ENCODE measurements at places on chromosomes 3 and 15. TPM values are rescaled to one million over a fixed set of nuclear protein-coding genes. Genes with fewer than 3 reads are reported as not detected.

The MNS1 gene
- 0.79 TPM for total RNA-seq

The SLC24A5 gene
- not detected for total RNA-seq

The GUCA1C gene
- total RNA-seq, result not detected

The SLC22A14 gene
- total RNA-seq, result not detected

The SCG3 gene
- not detected for total RNA-seq

The ZBTB20 gene
- total RNA-seq, result 11.0 TPM

The ACVR2B gene
- total RNA-seq, result 6.0 TPM

DNA sequence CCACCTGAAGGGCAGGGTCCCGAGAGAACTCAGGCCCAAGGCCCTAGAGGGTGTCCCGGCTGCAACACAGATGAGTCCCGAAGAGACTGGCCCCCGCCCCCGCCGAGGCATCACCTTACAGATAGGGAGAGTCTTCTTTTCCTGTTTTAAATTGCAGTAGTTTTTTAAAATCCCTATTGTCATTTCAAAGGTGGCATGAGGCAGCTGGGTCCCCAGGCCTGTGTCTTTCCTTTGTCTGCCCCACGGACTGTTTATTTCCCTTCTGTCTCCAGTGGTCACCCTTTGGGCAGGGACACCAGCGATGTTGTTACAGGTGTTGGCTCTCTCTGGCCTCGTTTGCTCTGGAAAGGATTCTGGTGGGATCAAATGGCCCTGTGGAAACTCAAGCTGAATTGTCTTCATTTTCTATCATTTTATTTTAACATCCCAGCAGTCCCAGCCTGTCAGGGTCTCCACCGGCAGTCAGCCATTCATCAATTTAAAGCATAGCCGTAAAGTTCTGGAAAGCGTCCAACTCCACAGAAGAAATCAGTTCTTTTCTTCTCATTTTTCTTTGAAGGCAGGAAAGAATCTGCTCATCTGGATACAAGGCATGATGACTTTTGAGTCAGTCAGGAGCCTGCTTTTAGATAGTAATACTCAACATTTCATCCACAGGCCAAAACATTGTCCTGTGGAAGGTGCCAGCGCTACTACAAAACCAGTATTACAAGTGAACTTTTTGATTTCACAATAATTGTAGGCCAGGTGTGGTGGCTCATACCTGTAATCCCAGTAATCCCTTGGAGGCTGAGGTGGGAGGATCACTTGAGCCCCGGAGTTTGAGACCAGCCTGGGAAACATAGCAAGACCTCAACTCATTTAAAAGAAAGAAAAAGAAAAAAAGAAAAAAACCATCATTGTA lies 96.2 kb downstream of the HES1 start:
- no peak overlapping the region for H3K4me3 ChIP-seq
- H3K27ac ChIP-seq, result no peak overlapping the region
- DNase-seq, result no peak
- no peaks in the 10 kb centered on the region for H3K36me3 ChIP-seq
- peaks cover 9% of the 10 kb centered on the region for H3K4me1 ChIP-seq
- H3K27me3 ChIP-seq, result peaks cover 18% of the 10 kb centered on the region

DNA sequence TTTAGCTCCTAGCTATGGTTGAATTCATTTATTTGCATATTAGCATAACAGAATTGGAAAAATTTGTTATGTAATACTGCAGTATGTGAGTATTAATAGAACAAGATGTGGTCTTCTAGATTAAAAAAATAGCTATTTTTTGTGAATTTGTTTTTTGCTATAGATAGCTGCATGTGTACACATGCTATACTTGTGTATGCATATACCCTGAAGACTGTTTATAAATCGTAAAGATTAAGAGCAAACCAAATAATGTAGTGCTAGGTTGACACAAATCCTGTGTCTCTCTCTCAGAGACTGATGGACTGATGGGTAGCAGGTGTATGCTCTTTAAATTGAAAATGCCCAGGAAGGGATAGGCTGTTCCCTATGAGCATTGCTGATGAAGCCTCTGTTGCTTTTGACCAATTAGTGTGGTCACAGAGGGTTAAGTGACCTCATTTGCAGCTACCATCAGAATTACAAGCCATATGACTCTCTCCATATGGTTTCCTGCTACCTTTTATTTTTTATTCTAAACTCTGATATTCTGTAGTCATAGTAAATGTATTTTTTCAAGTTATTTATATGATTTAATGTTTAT lies 9.0 kb downstream of the PLCL2 start:
- peaks cover 43% of the 10 kb centered on the region for H3K36me3 ChIP-seq
- DNase-seq, result no peak
- no peak overlapping the region for H3K27ac ChIP-seq
- H3K4me3 ChIP-seq, result no peak overlapping the region

DNA sequence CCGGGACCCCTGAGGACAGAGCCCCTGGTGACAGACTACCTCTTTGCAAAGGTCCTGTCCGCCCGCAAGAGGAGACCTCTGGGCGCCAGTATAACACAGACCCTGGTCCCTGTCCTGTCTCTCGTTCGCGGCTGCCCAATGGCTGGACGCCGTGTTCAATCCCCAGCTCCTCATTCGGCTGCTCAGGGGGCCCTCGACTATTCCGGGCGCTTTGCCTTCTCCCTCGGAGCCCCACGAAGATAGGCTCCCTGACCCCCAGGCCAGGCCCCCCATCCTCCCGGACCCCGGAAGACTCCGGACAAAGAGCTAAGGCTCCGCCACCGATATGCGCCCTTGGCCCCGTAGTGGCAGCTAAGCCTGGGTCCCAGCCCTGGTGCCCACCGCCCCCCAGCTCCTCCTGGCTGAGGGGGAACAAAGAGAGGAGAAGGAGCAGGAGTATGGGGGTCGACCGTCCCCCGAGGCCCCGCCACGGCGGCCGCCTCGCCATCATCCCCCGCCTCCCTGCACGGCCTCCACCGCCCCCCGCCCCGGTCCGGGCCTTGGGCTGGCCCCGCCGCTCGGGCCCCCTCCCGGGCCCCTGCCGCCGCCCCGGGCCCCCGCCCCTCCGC lies 437 bp downstream of the CELSR3 start:
- peaks cover 3% of the 10 kb centered on the region for H3K36me3 ChIP-seq
- H3K4me1 ChIP-seq, result peaks cover 27% of the 10 kb centered on the region
- H3K27me3 ChIP-seq, result peaks cover 10% of the 10 kb centered on the region
- no peak for DNase-seq
- H3K4me3 ChIP-seq, result peak overlapping the region; percentile 55

GRCh38 chr15:92848852-92849598 lies 51.1 kb upstream of the CHD2 start:
- H3K4me1 ChIP-seq, result peaks cover 68% of the 10 kb centered on the region
- no peak overlapping the region for H3K4me3 ChIP-seq
- H3K36me3 ChIP-seq, result peaks cover 8% of the 10 kb centered on the region
- DNase-seq, result peak; percentile 65
- H3K27me3 ChIP-seq, result no peaks in the 10 kb centered on the region

- H3K4me3 ChIP-seq, result peak overlapping the region; percentile 99
- H3K4me1 ChIP-seq, result peaks cover 45% of the 10 kb centered on the region
- DNase-seq, result peak; percentile 39
- H3K36me3 ChIP-seq, result peaks cover 20% of the 10 kb centered on the region
- peak overlapping the region; percentile 92 for H3K27ac ChIP-seq
Measured at GRCh38 chr3:196287090-196287439, 461 bp downstream of the PCYT1A start.

DNA sequence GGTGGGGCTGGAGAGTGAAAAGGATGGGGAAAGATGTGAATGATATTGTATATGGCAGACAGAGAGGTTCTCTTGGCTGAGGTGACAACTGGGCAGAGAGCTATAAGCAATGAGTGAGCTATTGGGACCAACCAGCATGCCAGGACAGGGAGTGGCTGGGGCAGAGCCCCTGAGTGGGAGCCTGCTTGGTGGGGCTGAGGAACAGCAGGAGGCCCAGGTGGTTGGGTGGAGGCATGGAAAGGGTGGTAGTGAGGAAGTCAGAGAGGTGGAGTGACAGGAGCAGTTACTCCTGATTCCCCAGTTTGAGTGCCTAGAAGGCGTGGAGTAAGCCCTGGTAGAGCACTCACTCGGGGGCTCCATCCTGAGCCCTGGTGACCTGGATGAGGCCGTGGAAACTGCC lies 15.5 kb upstream of the TNFAIP8L3 start:
- H3K36me3 ChIP-seq, result no peaks in the 10 kb centered on the region
- no peak overlapping the region for H3K4me3 ChIP-seq
- no peaks in the 10 kb centered on the region for H3K4me1 ChIP-seq
- DNase-seq, result no peak
- H3K27me3 ChIP-seq, result peaks cover 21% of the 10 kb centered on the region

DNA sequence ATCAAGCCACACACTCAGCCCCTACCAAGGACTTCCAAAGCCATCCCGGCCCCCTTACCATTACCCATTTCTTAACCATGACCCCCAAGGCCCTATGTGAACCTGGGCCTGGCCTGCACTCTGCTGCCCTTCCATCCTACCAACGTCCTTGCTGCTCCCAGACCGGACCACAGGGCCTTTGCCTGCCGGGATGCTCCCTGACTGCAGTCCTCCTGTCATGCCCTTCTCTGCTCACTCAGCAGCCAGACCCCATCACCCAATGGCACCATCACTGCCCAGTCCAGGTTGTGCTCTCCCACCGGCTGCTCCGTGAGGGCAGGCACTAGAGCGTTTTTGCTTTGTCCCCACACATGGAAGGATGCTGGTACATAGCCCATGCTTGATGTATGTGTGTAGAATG lies 73.7 kb downstream of the OCA2 start:
- no peak for DNase-seq
- no peaks in the 10 kb centered on the region for H3K4me1 ChIP-seq
- H3K4me3 ChIP-seq, result no peak overlapping the region
- peak overlapping the region; percentile 58 for H3K27ac ChIP-seq
- H3K27me3 ChIP-seq, result no peaks in the 10 kb centered on the region
- no peaks in the 10 kb centered on the region for H3K36me3 ChIP-seq

DNA sequence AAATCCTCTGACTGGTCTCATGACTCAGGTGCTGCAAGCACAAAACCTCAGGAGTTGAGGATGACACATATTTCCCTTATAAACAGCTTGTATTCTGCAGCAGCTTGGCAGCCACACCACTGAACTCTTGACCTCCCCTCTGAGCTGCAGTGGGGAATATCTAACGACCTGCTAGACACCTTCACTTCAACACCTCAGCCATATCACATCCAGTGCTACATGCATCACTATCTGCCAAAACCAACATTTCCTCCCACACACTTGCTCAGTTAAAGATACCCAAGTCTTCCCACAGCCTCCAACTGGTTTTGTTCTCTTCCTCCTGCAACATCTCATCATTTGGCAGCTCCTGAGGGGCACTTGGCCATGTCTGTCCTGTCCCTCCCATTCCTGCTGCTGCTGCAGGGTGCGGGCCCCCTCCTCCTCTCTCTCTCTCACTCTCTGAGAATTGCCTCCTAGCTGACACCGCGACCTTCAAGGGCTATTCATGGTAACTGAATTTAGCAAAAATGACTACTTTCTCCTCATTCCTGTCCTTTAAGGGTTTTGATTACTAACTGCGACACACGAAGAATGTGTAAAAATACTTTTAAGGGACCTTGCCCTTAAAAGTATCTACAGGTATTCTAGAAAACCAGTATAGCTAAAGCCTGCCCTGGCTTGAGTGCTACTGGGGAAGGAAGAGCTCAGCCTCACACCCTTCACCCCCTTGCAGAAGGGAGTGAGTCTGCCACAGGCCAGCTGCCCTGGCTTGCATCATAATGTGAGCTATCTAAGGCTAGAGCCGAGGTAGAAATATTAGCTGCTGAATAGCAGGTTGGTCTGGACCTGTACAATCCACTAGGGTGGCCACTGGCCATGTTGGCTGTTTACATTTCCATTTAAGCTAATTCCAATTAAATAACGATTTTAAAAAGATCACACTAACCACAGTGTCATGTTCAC lies 5.0 kb upstream of the CCR9 start:
- DNase-seq, result peak; percentile 13
- H3K36me3 ChIP-seq, result no peaks in the 10 kb centered on the region
- peaks cover 6% of the 10 kb centered on the region for H3K4me1 ChIP-seq
- no peak overlapping the region for H3K4me3 ChIP-seq
- H3K27ac ChIP-seq, result no peak overlapping the region
- H3K27me3 ChIP-seq, result peaks cover 59% of the 10 kb centered on the region

DNA sequence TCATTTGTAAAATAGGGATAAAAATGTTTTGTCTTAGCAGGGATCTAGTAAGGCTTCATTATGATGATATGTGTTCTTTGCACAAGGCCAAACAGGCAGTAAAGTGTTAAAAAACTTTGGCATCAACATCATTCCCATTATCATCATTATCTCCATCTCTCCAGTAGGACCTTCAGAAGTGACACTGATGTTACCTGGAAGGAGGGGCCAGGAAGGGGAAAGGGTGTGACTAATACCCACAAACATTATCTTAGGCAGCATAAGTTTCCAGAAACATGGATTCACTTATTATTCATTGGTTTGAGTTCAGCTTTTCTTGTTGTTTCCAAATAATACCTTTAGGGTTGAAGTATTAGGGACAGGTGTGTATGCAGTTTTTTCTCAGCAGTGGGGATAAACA lies 399.6 kb downstream of the PTPRG start:
- no peak overlapping the region for H3K4me3 ChIP-seq
- no peaks in the 10 kb centered on the region for H3K4me1 ChIP-seq
- no peaks in the 10 kb centered on the region for H3K36me3 ChIP-seq
- H3K27me3 ChIP-seq, result no peaks in the 10 kb centered on the region
- H3K27ac ChIP-seq, result no peak overlapping the region

- no peaks in the 10 kb centered on the region for H3K4me1 ChIP-seq
- H3K36me3 ChIP-seq, result no peaks in the 10 kb centered on the region
- no peak overlapping the region for H3K27ac ChIP-seq
- H3K4me3 ChIP-seq, result no peak overlapping the region
- H3K27me3 ChIP-seq, result no peaks in the 10 kb centered on the region
Measured at GRCh38 chr15:83767741-83768140, 113.8 kb downstream of the ADAMTSL3 start.

GRCh38 chr3:65992106-65992505 lies 46.6 kb downstream of the MAGI1 start:
- H3K4me3 ChIP-seq, result no peak overlapping the region
- no peak overlapping the region for H3K27ac ChIP-seq

- H3K4me1 ChIP-seq, result peaks cover 33% of the 10 kb centered on the region
- no peak overlapping the region for H3K27ac ChIP-seq
- H3K4me3 ChIP-seq, result no peak overlapping the region
- peaks cover 4% of the 10 kb centered on the region for H3K36me3 ChIP-seq
- DNase-seq, result no peak
Measured at GRCh38 chr3:13192471-13193213, 119.4 kb upstream of the IQSEC1 start.

- DNase-seq, result no peak
- no peak within 1 kb of the TSS for H3K4me3 ChIP-seq
- H3K4me1 ChIP-seq, result peaks cover 11% of the 10 kb centered on the region
- no peak within 1 kb of the TSS for H3K27ac ChIP-seq
Measured at GRCh38 chr3:51955175-51955892, at the start of gene GPR62. Gene GPR62, plus strand, starts transcription at chr3:51955381. Its CDS starts 272 bp downstream, at chr3:51955653.

- peaks cover 83% of the 10 kb centered on the region for H3K27me3 ChIP-seq
- H3K4me3 ChIP-seq, result no peak overlapping the region
- peaks cover 27% of the 10 kb centered on the region for H3K4me1 ChIP-seq
- H3K36me3 ChIP-seq, result no peaks in the 10 kb centered on the region
- DNase-seq, result no peak
Measured at GRCh38 chr15:94586099-94586498, 354.7 kb downstream of the MCTP2 start.

DNA sequence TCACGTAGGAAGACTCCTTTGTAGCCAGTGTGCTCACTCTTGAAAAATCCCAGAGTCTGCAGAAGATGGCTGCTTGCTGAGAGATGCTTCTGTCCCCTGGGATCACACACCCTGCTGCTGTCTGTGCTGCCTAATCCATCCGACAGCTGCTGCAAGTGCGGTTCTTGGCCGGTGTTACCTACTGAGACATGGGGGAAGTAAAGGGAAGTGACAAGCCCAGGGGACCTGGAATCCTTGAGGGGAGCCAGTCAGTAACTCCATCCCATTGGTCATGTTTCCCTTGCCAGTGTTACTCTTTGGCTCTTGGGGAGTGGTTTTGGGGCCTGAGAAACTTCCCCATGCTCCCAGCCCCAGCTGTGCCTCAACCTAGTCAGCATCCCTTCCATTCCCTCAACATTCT lies 8.3 kb upstream of the CPNE9 start:
- H3K27ac ChIP-seq, result no peak overlapping the region
- no peaks in the 10 kb centered on the region for H3K27me3 ChIP-seq
- no peak overlapping the region for H3K4me3 ChIP-seq

Data from activated CD4-positive, alpha-beta T cell treated with anti-CD3 and anti-CD28 coated beads, Interleukin-2, amount 10 ng/mL, durations not matched to agents 7 days and 5 days (primary cell).